Stimulated activated CD4-positive, alpha-beta T cell treated with anti-CD3 and anti-CD28 coated beads, Interleukin-15, amount 100 ng/mL, for 1 hour (primary cell): ENCODE measurements at places on chromosomes 5 and 9.

GRCh38 chr5:56317923-56318561 lies 84.9 kb upstream of the ANKRD55 start:
- DNase-seq, result no peak

GRCh38 chr5:136132087-136132486 lies 558 bp upstream of the SMAD5 start:
- no peak for DNase-seq

DNA sequence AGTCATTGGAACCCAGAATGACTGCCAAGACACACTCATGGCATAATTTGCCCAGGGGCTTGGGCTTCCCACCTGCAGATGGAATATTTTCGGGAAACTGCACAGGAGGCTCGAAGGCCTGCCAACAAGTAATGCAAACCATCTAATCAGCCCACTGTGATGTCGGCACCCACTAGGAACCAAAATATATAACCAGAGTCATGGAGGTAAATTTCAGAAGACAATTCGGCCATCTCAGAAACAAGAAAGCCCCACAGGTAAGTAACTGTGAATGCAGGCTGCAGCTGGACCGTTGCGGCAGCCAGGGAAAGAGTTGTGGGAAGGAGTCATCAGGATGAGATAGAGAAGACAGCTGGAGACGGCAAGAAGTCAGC lies 264.4 kb downstream of the SYK start:
- DNase-seq, result no peak

DNA sequence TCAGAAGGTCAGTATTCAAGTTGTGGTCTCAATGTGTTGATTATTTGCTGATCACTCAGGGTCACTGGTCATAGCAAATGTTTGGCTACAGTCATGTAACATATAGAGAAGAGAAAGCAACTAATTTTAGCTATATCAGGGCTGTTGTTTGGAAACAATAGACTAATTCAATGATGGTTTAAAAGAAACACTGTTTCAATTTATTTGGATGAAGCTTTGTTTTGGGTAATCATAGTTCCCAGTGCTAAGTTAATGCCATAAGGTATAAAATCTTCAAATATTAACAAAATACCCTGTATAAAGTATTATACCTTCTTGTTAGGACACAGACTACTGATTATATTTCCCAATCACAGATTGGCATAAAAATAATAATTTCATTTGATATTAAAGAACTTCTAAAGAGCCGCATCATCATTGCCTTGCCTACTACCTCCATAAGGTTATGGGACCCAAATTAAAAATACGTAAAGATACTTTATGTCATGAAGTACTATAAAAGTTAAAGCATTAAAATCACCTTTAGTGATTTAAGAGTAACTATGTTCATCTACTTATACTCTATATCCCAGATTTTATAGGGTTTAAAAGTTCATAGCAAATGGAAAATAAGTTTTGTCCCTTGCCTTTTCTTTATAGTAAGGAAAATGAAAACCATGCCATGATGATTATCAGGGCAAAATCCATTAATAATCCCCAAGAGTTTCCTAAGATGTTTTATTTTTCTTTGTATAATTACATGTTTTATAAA lies 6.0 kb downstream of the NR3C1 start:
- no peak for DNase-seq

GRCh38 chr5:93588352-93589151 lies 5.5 kb downstream of the NR2F1 start:
- DNase-seq, result no peak

- peak; percentile 72 for DNase-seq
These were observed 72.3 kb downstream of the ICE1 start for GRCh38 chr5:5494489-5495402.

DNA sequence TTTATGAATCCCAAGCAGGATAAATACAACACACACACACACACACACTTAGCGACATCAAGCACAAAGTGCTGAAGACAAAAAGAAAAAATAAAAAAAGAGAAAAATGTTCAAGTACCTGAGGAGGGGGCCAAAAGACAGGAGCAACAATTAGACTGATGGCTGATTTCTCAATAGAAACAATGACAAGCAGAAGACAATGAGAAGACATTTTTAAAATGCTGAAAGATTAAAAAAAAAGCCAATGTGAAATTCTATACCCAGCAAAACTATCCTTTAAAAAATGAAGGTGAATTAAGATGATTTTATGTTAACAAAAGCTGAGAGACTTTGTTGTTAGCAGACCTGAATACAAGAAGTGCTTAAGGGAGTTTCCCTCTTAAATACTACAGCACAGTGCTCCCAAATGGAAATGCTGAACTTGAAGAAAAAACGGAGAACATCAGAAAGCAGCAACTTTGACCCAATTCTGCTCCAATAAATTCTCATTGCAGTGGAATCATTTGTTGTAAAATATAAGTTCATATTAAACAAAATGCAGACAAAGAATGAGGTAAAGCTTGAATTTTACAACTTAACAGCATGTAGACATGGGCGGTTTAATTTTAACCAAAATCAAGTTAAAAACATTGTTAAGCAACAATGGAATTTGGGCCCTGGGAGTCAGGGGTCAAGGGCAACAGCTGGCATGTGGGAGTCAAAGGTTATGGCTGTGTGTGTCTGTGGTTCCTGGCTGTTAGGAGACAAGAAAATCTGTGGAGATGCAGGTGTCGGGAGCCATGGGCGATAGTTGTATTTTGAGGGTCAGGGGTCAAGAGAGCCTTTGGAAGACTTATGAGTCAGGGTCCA lies 776 bp upstream of the RANBP17 start:
- no peak for DNase-seq

DNA sequence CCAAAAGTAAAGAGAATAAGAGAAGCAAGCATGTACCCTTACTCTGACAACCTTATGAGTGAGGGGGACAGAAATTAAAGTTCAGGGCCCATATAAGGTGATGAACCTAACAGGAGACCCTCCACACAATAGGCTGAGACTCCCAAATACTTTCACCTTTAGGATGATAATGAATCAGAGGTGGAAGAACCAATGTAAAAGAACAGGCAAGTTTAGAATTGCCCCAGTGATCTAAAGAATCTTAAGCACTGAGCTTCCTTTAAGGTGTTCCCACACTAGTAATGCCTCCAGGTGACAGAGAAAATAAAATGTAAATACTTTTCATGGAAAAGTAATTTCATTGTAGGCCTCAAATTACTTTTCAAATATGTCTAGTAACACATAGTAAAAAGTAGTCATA lies 8.2 kb upstream of the FAM151B start:
- DNase-seq, result no peak

DNA sequence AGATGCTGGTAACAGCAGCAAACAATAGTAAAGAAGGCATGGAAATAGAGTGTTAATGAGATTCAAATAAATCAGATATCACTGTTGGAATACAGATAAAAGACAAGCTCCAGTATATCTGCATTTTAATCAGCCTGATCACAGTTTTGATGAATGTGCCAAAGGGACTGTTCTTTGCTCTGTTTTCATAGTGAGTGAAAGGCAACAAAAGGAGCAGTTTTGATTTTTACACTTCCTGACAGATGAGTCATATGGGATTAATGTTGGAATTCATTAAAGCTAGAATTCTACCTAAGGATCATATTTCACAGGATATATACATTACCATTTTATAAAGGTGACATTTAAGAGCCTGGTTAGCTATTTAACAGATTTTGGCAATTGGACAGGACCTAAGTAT lies 743.3 kb upstream of the PTPRD start:
- no peak for DNase-seq

GRCh38 chr5:67085616-67086015 lies 111.0 kb downstream of the CD180 start:
- no peak for DNase-seq

DNA sequence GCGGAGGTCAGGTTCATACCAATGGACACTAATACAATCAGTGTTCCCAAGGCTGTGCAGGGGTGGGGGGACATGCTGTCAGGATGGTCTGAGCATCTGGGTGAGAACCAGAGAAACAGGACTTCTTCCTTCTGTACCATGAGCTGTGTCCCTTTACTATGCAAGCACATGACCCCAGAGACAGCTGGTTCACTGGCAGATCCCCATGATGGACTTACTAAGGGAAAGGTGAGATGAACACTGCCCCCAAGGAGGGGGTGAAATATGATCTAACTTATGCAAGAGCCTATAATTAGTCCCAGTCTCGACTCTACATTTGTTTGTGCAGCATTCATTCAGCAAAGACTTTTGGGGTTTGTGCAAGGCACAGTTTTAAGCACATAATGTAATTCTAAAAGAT lies 91.4 kb downstream of the LIFR start:
- no peak for DNase-seq

DNA sequence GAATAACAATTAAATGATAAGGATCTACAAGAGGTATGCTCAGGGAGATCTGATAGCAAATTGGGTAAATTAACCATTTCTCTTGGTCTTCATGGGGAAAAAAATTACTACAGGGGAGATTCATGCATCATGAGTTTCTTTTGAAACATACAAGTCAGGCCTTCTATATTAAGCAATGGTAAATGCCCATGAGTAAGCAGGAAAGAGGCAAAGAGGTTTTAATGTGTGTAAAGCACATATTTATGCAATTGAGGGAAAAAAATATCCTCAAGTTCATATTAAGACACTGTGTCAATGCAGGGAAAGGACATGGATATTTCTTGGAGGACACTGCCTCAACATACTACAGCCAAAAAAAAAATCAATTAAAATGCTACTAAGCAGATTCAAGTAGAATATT lies 73.4 kb upstream of the NR4A3 start:
- no peak for DNase-seq

- no peak for DNase-seq
These were observed 1008.2 kb upstream of the CDH9 start for GRCh38 chr5:28046596-28046995.
